ENCODE measurements at places on chromosomes 4 and X. TPM values are rescaled to one million over a fixed set of nuclear protein-coding genes. Genes with fewer than 3 reads are reported as not detected.
A peak's percentile ranks its signal among the peaks of the same experiment; 100 is the strongest.

- DNase-seq, result peak; percentile 21
These were observed 609 bp downstream of the REPS2 start for GRCh38 chrX:16946971-16947562.

DNA sequence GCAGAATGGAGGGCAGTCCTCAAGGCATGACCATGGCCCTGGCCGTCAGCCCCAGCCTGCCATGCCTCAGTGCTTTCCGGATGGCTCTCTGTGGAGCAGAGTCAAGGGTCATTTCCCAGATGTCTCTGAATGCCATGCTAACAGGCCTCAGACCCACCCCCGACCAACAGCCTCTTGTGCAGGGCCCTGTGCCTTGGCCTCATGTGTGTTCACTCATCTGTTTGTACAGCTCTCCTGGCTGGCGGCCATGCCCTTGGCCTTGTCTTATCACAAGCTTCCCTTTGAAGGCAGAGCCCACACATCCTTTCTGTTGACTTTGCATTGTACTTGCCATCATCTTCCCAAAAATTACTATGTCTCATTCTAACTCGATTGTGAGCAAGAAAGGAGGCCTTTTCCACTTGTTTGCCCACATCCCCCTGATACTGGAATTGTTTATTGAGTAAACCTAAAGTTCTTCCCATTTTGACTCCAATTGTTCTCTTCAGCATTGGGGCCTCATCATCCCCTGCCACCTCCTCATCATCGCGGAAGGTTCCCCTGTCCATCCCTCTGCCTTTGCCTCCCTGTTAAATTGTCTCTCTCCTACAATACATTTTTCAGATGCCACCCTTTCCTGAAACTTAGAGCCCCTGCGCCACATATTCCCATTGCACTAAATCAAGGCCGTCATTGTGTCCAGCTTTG is 6.3 kb downstream of the CA5B start:
- DNase-seq, result no peak

- DNase-seq, result no peak
These were observed 12.2 kb downstream of the XPNPEP2 start for GRCh38 chrX:129750971-129751370.

- DNase-seq, result no peak
These were observed 18.7 kb upstream of the RBMX start for GRCh38 chrX:136899221-136899620.

DNA sequence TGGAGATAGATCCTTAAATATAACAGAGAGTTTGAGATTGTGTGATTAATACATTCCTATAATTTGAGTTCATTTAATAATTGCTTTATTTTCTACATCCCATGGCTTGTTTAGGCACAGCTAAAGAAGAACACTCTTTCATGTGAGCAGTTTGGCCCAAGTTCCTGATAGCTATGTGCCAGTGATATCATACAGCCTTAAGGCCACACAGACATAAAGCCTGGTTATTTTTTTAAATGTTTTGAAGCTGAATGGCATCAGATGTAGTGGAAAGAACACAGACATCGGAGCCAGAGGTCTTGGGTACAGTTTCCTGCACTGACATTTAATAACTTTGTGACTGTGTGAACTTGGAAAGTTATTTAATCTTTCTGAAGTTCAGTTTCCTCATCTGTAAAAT is 7.0 kb upstream of the NDNF start:
- DNase-seq, result no peak

- no peak for DNase-seq
These were observed 27.8 kb upstream of the LDB2 start for GRCh38 chr4:16926214-16926613.

- no peak for DNase-seq
These were observed 472.5 kb upstream of the RPS6KA3 start for GRCh38 chrX:20739038-20739745.

DNA sequence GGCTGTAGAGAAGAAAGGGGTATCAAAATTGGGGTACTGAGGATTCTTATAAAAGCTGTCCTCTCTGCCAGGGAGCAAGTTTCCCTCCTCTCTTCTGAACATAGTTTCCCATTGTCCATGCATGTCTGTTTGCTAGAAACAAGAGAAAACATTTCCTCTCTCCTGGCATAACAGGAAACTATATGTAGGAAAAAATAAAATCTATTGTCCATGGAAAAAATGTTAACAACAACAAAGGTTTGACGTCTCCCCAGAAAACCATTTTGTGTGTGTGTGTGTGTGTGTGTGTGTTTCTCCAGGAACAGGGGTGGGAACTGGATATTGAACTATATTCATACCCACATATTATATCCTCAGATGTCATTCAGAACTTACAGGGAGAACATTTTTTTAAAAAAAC is 107.2 kb downstream of the GASK1B start:
- DNase-seq, result no peak

DNA sequence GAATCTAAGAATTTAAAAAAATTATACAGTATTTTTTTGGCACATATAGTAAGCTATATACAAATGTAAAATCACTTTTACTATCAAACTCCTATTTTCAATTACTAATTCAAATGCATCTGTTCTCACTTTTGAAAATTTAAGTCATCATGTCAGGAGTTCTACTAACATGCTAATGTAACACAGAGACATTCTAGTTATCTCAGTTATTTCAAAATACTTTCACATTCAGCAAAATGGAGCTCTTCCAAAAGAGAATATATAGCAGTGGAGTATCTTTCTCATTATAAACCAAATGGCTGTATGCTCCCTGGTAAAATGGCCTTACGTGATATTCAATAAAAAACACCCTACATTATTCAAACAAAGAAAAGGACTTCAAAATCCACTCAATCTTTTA is 42.3 kb downstream of the RFC1 start:
- DNase-seq, result no peak

- DNase-seq, result peak; percentile 29
These were observed 850 bp downstream of the IGBP1 start for GRCh38 chrX:70134116-70134477.

DNA sequence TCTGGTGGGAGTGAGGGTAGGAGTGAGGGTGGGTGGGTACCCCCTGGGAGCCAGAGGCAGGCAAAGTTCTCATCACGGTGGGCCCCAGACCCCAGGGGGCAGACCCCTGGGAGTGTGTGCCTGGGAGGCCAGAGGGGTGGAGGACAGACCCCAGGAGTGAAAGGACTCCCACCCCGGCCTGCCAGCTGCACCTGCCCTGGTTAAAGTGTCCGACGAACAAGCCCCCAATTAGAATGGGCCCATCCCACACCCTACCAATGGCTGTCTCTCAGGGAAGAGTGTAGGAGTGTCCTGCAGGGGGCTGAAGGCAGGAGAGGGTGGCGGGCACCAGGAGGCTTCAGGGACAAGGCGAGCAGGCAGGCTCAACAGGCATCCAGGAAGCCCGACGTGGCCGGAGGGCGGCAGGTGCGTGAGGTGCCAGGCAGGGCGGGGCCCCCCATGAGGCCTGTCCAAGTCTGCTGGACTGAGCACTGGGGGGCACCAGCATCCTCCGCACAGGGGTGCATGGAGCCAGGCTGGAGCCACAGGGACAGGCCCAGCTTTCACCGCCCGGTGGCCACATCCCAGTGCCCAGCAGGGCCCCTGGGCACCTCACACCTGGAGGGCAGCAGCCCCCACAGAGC is 8.7 kb downstream of the PDE6B start:
- DNase-seq, result no peak

- DNase-seq, result peak; percentile 9
These were observed 115.7 kb upstream of the ZXDA start for GRCh38 chrX:58025979-58026378.

DNA sequence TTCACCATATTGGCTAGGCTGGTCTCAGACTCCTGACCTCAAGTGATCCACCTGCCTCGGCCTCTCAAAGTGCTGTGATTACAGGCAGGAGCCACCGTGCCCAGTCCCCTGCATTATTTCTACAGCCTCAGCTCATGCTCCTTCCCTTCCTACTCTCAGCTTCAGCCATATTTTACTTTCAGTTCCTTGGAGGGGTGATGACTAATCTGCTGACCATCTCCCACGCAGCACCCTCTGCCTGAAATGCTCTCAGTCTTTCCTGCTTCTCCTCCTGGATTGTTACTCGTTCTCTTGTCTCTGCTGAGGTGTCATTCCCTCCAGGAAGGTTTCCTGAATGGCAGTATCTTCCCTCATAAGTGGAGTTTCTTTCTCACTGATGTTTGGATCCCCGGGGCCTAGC is 63.3 kb downstream of the MOSPD2 start:
- no peak for DNase-seq

- DNase-seq, result no peak
These were observed 78.2 kb downstream of the IL21 start for GRCh38 chr4:122542411-122543236.

- peak; percentile 13 for DNase-seq
These were observed 111.4 kb downstream of the NYX start for GRCh38 chrX:41558531-41558930.

- DNase-seq, result no peak
These were observed 21.1 kb upstream of the STIM2 start for GRCh38 chr4:26839534-26839951.

DNA sequence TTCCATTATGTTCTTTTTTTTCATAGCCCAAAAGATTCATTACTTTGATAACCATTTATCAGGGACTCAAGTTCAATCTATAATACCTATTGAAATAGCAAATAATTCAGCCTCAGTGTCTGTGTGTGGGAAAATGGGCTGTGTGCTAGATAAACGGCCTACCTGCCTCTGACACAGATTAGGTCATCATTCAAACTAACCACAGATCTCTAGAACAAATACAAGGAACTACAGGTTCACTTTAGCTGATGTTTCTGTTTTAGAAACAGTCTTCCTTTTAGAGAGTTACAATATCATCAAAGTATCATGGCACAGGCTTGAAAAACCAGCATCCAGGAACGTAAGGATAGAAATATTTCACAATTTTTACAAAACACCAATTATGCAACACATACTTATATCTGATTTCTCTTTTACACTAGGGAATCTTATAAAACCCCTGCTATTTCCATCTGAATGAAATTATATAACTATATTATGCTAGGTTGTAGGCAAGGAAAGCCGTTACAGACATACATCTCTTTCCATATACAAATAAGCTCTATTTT is 56.6 kb upstream of the MAB21L2 start:
- DNase-seq, result no peak

DNA sequence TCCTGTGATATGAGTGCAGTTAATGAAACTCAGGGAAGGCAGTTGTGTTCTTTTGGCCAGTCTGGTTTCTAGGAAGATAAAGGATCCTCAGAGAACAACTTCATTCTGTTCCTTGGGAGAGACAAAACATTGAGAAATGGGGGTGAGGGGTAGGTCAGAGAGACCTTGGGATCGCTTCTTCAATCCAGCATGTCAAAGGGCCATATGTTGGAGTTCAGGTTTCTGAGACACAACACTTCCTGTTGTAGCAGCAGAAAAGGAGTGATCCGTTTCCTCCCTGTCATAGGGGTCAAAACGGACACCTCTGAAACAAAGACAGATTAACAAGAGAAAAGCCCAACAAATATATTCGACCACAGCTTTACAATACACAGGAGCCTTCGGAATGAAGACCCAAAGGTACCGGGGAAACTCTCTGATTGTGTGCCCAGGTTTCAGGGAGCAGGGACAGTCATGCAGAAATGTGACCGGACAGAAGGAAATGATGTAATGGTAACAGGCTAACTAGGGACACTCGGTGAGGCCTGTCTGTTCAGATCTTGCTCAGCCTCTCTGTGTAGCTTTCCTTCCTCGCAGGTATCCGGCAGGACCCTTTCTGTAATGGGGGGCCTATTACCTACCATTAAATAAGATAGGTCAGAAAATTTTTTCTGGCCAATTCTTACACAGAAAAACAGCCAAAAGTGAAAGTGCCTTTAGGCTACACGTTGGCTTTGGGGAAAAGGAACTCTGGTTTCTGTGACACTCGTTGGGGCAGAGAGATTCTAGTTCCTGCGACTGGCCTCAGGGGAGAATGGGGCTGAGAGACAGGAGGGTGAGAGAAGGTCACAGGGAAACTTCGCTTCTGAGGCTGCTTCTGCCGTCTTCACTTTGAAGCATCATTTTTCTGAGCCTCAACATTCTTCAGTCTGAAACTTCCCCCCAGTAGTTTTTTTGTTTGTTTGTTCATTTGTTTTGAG is 103.3 kb upstream of the TLR3 start:
- no peak for DNase-seq

DNA sequence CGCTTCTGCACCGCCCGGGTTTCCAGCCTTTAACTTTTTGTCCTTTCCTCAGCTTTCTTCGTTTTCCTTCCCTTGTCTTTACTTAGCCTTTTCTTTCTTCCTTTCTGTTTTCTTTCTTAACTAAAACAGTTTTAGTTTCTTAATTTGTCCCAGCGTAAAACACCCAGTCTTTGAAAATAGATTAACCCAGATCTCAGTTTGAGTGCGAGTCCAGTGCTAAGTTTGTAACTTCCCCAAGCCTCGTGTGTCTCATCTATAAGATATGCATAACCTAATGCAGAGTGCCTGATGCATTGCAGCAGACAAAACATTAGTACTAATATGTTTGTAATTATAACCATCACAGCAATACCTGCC is 460 bp upstream of the GEMIN8 start:
- DNase-seq, result no peak

DNA sequence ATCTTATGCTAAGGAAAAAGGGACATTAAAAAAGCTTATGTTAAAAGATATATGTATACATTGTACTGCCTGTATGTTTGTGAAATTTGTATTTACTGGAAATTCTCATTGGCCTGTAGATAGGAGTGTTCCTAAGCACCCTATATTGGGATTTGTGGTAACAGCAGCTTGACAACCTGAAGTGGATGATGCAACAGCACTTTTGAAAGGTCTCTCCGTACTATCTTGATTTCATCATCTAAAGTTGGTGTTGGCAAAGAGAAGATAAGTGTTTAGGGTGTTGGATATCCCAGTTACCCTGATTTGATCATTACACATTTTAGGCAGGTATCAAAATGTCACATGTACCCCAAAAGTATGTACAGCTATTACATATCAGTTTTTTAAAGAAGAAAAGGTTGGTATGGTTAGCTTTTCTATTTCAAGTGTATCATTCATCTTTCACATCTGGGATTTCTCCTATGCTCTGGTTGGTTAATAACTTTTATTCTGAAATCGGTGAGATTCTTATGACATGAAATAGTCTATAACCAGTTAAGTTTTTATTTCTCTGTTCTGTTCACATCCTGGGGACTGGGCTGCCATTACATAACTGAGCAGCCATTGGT is 10.3 kb downstream of the HADH start:
- no peak for DNase-seq

DNA sequence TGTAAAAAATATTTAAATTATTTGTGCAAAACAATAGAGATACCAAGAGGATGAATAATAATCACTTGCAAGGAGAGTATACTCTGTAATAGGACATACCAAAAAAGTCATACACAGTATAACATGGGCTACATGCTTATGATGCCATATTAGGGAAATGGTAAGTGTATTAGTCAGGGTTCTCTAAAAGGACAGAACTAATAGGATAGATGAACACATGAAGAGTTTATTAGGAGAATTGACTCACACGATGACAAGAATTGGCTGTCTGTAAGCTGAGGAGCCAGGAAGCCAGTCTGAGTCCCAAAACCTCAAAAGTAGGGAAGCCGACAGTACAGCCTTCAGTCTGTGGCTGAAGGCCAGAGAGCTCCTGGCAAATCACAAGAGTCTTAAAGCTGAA is 151.2 kb downstream of the DTHD1 start:
- DNase-seq, result no peak

Gene CHRDL1
- total RNA-seq, result 15.5 TPM

Gene SCOC
- total RNA-seq, result 170 TPM

Gene ASB12
- total RNA-seq, result not detected

Gene EDNRA
- 3.4 TPM for total RNA-seq

Gene OTC
- total RNA-seq, result not detected

Gene CDKL2
- 2.9 TPM for total RNA-seq

Gene EPHA5
- not detected for total RNA-seq

Measured in neural progenitor cell (in vitro differentiated cells).